ENCODE measurements at places on chromosomes 4 and X. TPM values are rescaled to one million over a fixed set of nuclear protein-coding genes. Genes with fewer than 3 reads are reported as not detected.

SPACA5 gene
- not detected for total RNA-seq

GRCh38 chrX:73683236-73683859 lies 120.4 kb downstream of the CHIC1 start:
- no peak for DNase-seq

DIPK2B gene
- total RNA-seq: 32.2 TPM

- no peak for DNase-seq
Measured at GRCh38 chr4:162565730-162566129, 401.9 kb upstream of the FSTL5 start.

SCRG1 gene
- total RNA-seq: 61.8 TPM

GRCh38 chr4:94700298-94700697 lies 57.5 kb upstream of the BMPR1B start:
- no peak for DNase-seq

DNA sequence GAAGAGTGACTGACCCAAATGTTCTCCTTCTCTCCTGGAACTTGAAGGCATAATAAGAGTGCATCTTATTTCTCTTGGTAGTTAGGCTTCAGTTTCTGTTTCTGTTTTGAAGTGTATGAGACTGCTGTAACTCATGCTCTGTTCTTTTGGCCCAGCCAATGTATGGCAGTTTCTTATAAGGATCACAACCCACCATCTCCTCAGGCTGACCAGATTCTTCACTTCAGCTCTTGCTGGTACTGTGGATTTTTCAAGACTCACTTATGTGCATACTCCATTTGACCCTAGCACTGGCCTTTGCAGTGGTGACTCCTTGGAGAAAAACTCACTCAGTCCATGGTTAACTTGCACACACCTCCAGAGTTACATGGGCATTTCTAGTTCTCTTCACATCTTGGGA lies 9.6 kb upstream of the YTHDC1 start:
- DNase-seq: no peak

UNC5C gene
- total RNA-seq: 14.9 TPM

MTMR8 gene
- 4.9 TPM for total RNA-seq

MAML3 gene
- total RNA-seq: 6.5 TPM

DNA sequence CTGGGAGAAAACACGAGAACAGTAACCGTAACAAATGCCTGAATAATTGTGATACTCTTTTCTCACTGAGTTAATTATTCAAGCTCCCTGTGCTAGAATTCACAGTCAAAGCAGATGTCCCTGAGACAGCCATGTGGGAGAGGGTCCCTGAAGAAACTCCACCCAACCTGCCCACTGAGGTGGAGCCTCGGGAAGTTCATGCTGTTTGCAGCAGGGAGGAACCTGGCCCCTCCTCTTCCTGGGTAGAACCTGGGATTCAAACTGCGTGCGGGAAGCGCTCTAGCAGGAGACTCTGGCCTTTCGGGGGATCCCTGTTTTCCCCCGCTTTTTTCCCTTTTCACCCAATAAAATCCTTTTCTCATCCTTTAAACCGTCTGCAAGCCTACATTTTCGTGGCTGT lies 20.2 kb upstream of the RHOH start:
- no peak for DNase-seq

TMEM154 gene
- total RNA-seq: 1.5 TPM

- DNase-seq: no peak
Measured at GRCh38 chrX:120269373-120270035, 18.9 kb downstream of the ZBTB33 start.

DDX53 gene
- not detected for total RNA-seq

DNA sequence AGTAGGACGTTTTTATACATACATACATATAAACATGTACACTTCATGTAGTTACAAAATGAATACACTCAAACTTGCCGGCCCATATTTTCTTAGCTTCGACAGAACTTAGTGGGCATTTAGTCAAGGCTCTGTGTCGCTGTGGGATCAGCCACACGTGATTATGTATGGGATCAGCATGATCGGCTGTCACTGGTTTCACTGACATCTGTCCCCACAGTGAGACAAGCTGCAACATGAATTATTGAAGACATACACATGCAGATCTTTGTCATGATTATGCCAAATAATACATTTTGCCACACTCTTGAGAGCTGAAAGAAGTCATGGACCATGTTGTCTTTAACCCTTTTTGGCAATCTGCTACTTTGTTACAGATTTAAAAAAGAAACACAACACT lies 38.2 kb upstream of the NAA11 start:
- no peak for DNase-seq

GRCh38 chr4:4549534-4549933 lies 7.7 kb upstream of the STX18 start:
- no peak for DNase-seq

CT45A2 gene
- total RNA-seq: not detected

DNA sequence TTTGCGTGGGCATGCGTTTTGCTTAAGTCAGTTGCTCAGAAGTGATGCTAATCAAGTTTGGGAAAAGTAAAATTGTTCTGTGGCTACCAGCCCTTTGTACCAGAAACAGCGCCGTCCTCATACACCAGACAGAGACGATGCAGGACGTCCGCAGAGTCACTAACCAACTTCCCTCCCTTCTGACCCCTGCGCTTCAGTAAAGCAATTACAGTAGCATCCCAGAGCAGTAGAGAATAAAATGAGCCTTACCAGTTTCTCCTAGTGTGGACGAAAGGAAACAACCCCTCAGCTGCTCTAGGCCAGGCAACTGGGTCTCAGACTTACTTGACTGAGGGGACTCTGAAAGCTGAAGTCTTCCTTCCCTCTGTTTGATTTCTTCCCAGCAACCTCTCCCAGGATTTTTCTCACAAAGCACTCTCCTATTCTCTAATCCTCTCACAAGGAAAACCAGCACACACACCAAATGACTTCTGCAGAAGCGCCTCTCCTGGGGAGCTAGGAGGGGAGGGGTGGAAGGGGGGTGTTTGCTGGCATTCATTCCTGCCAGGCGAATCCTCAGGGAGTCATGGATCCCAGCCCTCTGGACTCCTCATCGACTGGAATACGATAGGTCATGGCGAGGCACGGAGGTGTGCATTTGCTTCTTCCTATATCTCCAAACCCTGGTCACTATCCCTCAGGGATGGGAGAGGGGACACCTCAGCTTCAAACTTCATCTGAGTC lies 56.0 kb upstream of the MID1 start:
- DNase-seq: no peak

DNA sequence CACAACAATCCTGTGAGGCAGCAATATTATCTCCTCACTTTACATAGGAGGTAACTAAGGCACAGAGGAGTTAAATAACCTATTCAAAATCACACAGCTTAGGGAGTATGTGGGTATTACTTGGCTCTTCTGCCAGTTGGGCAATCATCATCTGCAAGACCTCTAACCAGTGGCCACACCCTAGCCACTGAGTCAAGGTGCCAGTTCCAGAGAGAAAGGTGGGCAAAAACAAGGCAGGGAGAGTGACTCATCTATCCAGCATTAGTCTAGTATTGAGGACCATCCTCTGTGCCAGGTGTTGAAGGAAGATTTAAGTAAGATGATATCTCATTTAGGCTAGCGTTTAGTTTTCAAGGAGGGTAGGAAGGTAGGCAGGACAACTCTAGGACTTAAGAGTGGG lies 113.9 kb upstream of the EOLA2 start:
- no peak for DNase-seq

DNA sequence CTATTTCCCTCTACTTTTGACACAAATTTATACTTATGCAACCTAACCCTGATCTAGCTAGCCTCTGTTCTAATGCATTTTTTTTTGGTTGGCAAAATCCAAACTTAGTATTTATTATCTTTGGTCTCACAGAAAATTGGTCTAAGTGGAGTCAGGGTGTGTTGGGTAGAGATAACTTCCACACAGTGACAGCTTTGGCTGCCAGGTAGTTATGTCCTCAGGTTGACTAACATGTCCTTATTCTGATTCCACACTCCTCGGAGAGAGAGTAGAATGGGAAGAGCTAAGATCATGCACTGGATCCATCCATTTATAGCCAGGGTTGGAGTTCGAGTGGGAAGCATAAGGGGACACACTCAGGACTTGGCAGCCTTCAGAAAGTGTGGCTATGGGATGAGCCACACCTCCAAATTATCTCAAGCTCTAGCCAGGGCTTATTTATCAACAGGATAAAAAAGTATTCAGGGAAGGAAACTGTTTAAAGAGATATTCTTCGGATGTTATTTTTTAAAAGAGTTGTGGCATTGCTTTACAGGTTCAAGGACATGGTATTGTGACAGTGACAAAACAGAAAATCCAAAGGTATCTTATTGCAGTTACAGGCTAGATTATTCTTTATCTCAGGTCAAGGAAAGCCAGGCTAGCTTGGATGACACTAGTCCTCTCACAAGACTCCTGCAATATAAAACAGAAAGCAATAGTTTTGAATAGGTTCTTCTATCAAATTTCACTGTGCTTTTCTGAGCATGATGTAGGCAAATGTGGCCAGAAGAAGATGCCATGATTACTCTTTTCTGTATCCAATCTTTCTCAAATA lies 51.5 kb downstream of the NPY1R start:
- no peak for DNase-seq

- no peak for DNase-seq
Measured at GRCh38 chr4:123230061-123230460, 166.5 kb upstream of the SPRY1 start.

GRCh38 chr4:128285085-128285997 lies 2.3 kb downstream of the PGRMC2 start:
- no peak for DNase-seq

HSFX1 gene
- total RNA-seq: 1.0 TPM

KLF8 gene
- total RNA-seq: 20.5 TPM

DNA sequence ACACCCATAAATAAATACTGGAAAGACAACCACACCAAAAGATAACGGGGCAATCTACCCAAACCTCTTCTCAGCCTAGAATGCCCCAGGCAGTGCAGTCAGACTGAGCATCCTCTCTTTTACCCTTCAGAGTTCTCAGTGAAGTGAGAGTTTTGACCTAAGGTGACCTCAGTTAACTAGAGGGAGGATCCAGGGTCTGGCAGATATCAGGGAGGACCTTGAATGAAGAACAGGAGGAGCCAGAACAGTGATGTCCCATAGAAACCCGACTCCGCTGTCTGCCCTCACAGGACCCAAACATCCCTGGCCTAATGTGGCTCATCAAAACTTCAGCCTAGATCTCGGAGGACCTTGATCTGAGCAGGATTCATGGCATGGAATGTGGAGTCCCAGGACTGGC lies at the start of gene MAGEB3:
Gene MAGEB3 (plus strand): TSS at position 263 of the 400 bp plus-strand sequence. CDS start 5,268 bp downstream, outside the sequence.
- no peak for DNase-seq

GRPR gene
- 0.19 TPM for total RNA-seq

GRCh38 chr4:139015948-139016471 lies 429 bp downstream of the NOCT start:
- DNase-seq: peak; percentile 82

KIAA1210 gene
- total RNA-seq: not detected

ALB gene
- 0.43 TPM for total RNA-seq

DNA sequence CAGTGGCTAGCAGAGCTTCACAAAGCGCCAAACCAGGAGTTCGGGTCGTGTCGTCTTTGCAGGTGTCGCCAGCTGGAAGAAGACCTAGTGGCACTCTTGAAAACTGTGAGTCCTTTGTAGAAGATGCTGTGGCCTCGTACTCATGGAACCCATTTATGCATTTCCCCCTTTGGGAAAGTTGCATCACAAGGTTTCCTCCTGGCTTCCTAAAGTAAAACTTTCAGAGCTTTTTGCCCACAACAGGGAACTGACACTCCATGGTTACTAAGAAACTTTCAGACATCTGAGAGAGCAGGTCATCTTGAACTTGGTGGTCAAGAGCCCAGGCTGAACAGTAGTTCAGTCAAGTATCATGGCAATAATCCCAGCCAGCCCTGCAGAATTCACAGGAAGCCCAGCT lies 15.9 kb upstream of the NOCT start:
- DNase-seq: no peak

DNA sequence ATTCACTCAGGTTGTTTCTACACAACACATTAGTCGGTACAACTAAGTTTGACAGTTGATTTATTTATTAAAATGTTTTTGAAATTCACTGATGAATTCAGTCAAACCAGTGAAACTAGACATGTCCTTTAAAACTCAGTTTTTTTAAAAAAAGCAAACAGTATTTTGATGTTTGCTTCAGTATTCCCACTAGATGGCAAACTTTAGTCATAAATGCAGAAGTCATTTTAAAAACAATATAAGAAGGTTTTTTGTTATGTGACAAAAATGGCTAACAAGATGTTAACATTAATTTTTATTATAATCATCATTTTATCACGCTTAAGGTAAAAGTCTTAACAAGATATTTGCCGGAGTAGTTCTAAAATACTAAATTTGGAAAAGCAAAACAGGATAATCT lies 1337.8 kb upstream of the DIAPH2 start:
- no peak for DNase-seq

DNA sequence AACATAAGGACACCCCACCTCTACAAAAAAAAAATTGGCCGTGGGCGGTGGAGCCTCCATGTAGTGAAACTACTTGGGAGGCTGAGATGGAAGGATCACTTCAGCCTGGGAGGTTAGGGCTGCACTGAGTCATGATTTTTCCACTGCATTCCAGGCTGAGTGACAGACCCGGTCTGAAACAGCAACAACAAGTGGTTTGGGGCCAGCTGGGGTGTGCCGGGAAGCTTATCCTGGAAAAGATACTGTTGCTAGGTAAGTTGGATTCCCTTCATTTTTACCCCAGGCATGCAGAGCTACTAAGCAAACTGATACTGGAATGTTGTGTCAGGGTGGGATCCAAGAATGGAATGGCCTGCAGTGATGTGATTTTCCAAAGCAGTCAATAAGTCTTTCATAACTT lies 57.0 kb downstream of the XAGE2 start:
- DNase-seq: no peak

GRCh38 chr4:91340822-91341221 lies 962.9 kb upstream of the GRID2 start:
- no peak for DNase-seq

GRCh38 chrX:15418041-15418706 lies 34.0 kb upstream of the VEGFD start:
- no peak for DNase-seq

GRCh38 chrX:1925053-1925481 lies 310.2 kb downstream of the ASMT start:
- no peak for DNase-seq

DNA sequence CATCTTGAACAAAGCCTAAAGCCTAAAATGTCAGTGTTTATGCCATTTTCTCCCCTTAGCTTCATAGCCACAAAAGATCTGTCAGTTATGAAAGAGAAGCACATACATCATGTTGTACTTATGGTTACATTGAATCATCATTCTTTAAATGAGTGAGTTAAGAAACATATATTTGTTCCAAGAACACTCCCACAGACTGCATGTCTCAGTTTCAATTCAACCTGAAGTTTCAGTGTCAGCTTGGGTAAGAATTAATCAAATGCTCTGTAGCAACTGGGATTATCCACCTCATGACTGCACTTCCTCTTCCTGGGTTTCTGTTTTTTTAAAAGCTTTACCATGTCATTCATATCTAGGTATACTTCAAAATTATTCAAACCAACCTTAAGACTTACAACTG lies 3.9 kb upstream of the TMPRSS11B start:
- DNase-seq: no peak

HEPH gene
- total RNA-seq: 22.2 TPM

DNA sequence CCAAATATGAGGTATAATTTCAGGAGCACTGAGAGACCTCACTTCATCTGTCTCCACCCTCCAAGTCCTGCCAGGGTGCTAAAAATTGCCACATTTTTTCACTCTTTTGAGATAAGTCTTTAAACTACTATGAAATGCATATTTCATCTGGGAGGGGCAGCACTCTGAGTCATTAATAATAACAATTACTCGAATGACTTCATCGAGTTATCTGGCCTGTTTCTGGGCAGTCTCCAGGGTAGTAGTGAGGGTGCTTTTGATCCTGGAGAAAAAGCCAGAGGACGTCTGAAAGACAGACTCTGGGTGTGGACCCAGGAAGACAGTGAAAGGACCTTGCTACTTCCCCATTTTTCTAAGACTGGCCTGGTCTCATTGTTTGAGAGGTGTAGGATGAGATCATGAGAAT lies 42.3 kb upstream of the SRD5A3 start:
- no peak for DNase-seq

P2RY8 gene
- total RNA-seq: 1.4 TPM
